Activated CD8-positive, alpha-beta memory T cell treated with anti-CD3 and anti-CD28 coated beads for 4 hours (primary cell): ENCODE measurements at places on chromosomes 1 and 21.

GRCh38 chr1:172429331-172430127 lies 9.0 kb downstream of the C1orf105 start:
- no peak for DNase-seq

DNA sequence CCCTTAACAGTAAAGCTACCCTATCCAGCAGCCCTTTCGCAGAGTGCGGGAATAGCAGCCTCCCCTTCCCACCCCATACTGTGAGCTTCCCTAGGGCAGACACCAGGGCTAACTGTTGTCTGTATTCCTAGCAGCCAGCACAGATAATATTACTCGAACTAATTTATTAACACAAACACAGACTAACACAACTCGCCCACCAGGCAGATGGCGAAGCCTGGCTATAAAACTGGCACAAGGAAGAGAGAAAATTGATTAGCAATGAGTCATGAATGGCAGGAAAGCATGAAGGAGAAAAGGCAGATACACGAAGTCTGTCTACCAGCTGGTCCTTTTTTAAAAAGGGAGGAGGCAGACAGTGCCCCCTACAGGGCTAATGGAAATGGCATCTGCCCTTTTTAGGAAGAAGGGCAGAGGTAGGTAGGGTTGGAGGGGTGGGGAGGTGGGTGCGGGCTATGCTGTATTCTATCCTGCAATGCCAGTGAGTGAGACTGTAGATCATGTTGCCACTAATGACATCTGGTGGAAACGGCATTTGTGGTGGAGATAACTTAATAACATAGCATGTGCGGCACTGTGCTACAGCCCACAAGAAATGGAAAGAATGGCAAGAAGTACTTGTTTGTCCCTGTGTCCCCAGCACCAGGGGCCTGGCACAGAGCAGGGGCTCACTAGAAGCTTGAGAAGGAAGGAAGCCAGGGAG lies 30.6 kb upstream of the CTPS1 start:
- DNase-seq = peak; percentile 24

GRCh38 chr1:234094172-234094571 lies 189.7 kb downstream of the SLC35F3 start:
- DNase-seq = no peak

DNA sequence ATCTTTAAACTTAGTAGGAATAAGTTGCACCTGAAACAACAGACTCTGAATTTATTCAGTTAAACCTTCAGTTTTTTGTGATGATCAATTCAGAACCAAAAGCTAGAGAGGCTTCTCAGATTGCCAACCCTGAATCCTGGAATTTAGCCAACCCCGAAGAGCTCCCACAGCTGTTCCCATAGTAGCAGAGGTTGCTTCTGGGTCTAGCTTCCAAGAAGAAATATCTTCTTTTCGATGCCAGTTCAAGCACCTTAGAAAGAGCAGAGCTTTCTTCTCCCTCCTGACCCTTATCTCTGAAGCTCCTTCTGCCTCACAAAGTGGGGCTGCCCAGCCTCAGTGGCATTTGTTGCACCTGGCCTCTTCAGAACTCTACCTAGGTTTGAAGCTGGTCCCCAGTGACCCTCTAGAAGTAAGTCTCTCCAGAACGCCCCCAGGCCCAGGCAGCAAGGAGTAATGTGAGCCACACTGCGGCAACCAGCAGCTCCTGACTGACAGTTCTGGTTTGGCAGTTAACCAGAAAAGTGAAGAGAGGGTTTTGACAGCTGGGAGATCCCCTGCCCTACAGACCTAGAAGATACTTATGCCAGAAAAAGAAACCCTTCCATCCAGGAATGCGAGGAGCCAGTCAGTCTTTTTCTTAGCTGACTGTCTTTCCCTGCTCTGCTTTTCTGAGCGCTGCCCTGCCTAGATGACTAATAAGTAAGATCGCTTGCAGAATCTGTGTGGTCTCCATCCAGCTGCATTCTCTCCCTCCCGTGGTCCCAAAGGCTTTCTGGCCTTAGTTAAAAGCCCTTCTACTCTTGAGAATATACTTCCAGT lies 165.9 kb downstream of the ADGRL4 start:
- no peak for DNase-seq

GRCh38 chr1:219460896-219461815 lies 151.7 kb downstream of the ZC3H11B start:
- DNase-seq = no peak

DNA sequence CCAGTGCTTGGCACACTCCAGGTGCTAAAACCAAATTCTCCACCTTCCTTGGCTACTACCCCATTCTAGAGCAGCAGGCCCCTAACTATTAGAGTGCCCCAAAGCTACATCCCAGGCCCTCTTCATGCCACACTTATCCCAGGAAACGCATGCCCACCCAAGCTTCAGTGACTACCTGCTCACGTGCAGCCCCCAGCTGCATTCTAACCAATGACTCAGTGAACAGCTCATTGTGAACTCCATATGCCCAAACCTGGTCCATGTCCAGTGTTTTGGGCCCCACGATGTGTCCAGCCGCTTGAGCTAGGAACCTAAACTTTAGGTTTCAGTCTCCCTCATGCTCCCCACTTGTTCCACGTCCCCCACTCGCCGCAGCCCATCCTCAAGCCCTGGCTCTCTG lies 41.5 kb downstream of the NKAIN1 start:
- DNase-seq = no peak

DNA sequence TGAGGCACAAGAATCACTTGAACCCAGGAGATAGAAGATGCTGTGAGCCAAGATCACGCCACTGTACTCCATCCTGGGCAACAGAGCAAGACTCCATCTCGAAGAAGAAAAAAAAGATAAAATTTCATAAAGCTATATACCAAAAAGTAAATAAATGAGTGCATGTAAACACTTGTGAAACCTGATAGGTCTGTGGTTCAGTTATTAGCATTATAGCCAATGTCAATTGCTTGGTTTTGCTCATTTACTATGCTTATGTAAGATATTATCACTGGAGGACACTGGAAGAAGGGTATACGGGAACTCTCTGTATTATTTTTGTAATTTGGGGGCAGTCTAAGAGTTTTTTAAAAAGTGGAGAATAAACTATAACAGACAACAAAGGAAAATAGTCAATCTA lies 17.7 kb upstream of the TAL1 start:
- no peak for DNase-seq

DNA sequence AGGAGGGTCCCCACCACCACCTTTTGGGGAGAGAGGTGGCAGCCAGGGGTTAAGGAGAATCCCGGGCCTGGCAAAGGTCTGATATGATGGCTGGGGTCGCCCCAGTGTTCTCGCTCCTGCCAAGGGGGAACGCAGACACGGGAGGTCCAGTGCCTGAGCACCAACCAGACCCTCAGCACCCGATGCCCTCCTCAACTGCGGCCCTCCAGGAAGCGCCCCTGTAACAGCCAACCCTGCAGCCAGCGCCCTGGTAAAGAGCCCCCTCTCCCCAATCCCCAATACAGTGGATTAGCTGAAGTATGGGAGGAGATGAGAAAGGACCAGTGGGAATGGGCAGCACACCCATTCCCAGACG lies 10.4 kb downstream of the ADAMTSL4 start:
- no peak for DNase-seq

DNA sequence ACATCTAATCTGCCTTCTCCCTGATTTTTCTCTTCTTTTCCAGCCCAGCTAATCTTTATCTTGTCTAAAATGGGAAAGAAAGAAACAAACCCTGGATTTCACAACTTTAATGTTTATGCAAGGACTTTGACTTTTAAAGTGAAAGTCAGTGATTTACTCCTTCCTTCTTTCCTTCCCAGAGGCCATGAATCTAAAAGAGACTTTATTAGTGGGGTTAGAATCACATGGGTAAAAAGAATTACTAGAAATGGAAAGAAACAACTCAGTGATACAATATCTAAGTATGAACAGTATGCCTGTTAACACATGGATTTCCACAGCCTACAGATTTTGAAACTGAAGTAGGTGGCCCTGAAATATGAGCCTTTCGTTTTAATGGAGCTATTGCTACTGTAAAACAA lies 59.8 kb upstream of the KCNK2 start:
- DNase-seq = no peak

- DNase-seq = no peak
Observed at GRCh38 chr1:71967670-71968069, 314.7 kb downstream of the NEGR1 start.

DNA sequence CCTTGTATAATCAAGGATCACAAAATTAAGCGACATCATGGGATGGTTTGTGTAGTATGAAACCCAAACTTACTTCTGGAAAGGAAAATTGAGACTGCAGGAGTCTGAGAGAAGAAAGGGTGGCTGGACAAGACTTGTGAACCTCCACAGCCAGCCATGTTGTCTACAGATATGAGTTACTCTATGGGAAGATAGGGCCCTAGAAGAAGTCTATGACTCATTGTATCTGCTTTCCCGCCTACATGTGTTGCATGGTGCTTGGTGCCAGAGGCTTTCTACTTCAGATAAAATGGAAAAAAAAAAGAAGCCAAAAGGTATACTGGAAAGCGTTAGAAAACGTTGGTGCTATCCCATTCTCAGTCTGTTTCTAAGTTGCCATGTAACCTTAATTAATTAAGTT lies 18.7 kb upstream of the OR6N2 start:
- DNase-seq = no peak

DNA sequence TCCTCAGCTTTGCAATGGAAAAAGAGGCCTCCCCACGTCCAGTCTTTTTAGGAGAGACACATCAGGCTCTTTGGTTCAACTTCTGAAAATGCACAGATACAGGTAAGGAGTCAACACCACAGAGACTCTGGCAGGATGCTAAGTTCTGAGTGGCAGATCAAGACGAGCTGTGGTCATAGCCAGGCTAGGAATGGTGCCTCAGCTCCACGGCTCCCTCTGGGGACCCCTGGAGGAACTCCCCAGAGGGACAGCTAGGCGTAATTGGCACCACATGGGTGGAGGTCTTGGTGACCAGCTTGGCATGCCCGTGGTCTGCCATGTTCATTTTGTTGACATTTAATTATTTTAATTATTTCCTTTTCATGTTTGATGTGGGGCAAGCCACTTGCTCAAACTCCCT lies 206.1 kb downstream of the KAZN start:
- DNase-seq = no peak

- no peak for DNase-seq
Observed at GRCh38 chr21:28789523-28789922, 203.2 kb downstream of the LTN1 start.
